ENCODE measurements at places on chromosomes 2 and 18.

DNA sequence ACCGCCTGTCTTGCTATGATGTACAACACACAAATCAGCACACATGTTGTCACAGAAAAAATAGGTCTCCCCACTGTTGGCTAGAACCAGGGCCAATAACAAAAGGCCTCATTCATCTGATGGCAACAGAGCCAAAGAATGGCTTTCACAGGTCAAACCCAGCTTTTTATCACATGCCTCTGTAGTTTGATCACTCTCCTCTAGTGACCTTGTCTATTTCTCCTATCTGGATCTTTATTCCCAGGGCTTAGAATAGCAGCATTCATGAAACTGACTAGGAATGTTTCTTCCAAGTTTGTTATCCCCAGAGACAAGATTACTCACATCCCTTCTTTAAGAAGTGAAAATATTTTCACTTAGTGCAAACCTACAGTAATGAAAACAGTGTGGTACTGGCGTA is 285.8 kb upstream of the GYPC start:
- no peak for DNase-seq

GRCh38 chr18:72336786-72337185 is 207.4 kb downstream of the CBLN2 start:
- no peak for DNase-seq

GRCh38 chr2:191907545-191907944 is 60.7 kb upstream of the CAVIN2 start:
- DNase-seq: no peak

DNA sequence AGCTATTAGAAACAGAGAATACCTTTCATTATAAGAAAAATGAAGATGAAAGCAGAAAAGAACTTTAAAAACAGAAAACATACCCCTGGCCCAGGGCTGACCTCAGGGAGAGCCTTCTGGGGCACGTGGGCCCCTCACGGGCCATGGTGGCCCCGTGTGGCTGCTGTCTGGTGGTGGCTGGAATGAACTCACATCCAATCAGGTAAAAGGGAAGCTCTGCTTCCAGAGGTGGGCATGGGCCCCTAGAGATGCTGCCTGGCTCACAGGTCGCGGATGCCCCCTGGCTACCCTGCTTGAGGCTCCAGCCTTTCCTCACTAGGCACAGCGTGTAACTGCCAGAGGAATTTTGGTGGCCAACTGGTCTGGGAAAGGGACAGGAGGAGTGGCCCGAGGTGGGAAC is 16.6 kb downstream of the SNORC start:
- no peak for DNase-seq

DNA sequence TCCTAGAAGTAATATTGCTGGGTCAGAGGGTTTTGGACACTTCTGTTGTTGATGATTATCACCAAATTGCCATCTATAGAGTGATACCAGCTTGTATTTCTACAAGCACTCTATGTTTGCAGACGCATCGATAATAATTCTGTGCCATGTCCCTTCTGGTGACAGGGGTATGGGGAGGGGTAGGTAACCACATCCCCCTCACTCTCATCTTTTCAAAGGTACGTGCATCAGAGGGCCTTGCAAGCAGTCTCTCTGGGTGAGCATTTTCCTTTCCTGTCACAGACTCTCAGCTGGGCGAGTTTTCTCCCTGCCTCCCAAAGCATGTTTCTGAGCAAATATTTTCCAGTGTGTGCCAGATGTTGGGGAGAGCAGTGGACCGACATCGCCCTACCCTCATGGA is 98.0 kb downstream of the SMAD7 start:
- DNase-seq: no peak

DNA sequence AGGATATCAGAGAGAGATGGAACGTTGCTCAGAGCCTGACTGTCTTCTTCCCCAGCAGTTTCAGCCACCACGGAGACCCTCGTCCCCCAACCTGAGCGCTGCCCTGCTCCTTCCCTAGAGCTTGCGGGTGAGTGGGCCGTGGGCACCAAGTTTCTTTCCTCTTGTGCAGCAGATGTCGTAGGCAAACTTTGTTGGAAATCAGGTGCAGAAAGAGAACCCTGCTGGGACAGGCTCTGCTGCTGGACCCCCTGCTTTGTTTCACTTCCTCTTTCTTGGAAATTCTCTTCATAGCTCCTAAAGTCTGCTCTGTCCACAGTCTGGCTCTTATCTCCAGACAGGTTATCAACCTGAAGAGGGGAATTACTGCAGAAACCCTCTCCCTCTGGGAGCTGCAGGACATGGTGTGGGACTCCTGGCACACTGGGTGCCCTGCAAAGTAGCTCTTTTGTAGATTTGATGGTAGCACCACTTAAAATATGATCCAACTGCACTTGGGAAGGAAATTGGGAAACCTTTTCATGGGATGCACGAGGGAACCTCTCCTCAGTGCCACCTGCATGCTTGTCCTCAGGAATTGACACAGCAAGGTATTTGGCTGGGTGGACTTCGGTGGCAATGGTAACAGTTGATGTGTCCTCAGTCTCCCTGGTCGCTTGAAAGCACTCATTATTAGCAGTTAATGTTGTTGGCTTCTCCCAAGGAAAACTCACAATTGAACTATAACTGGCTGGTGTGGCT is 92.2 kb downstream of the ALPK2 start:
- no peak for DNase-seq

GRCh38 chr2:60597346-60597745 is 43.9 kb upstream of the BCL11A start:
- no peak for DNase-seq

DNA sequence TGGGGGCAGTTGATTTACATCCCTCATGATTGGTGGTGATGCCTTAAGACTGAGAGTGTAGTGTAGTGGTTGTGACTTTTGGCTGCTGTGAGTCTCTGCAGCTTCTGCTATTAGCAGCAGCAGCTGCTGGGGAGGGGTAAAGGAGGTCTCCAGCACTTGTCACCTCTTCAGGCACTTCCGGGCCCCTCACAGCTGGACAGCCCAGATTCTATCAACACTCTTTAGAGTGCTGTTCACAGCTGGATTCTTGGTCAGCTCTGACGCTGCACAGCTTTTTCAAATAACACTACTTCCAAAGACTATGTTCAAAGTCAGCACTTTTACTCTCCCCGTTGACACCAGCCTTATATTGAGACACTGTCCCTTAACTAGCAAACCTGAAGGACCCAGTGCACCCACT is 396.0 kb downstream of the MEIS1 start:
- DNase-seq: no peak

- DNase-seq: no peak
Measured at GRCh38 chr2:227326783-227327182, 1.7 kb downstream of the MFF start.
